ENCODE measurements at places on chromosomes 3 and 15.

- no peak for DNase-seq
These were observed 71.3 kb upstream of the SMAD3 start for GRCh38 chr15:66993874-66994696.

- no peak for DNase-seq
These were observed 105.9 kb upstream of the AGBL1 start for GRCh38 chr15:85973584-85974347.

GRCh38 chr15:55434989-55435825 is 26.9 kb downstream of the PIERCE2 start:
- no peak for DNase-seq

DNA sequence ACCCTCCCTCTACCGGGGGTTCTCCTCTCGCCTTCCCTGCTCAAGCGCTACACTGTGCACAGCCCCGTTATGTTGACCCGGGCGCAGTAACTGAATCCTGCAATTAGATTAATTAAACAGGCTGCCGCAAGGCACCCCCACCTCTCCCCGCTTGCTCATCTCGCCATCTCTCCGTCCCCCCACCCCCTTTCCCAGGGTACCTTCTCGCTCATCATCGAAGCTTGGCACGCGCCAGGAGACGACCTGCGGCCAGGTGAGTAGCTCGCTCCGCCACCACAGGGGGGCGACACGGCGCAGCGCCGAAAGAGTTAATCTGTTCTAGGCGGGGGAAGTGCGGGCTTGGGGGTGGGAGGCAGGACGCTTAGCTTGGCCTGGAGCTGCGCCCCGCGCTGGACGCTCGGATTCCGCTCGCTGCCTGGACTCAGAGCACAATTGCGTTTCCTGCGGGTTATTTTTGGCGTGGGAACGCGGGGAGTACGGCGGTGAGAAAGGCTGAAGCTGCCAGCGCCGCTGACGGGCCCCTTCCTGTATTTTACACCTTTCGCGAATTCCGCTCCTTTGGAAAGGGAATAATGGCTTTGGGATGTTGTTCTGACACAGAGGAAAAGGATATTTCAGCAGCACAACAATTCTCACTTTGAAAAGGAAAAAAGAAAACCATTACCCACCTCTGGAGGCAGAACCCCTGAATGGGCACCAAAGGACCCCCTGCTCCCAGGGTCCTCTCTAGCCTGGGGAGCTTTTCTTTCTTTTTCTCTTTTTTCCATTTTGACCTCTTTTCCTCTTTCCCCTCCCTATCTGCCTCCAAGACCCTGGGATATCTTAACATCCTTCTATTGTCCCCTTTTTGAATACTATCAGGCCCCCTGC is 1.5 kb downstream of the DLL4 start:
- peak; percentile 70 for DNase-seq

- no peak for DNase-seq
These were observed 162.2 kb downstream of the APBA2 start for GRCh38 chr15:29048011-29048410.

DNA sequence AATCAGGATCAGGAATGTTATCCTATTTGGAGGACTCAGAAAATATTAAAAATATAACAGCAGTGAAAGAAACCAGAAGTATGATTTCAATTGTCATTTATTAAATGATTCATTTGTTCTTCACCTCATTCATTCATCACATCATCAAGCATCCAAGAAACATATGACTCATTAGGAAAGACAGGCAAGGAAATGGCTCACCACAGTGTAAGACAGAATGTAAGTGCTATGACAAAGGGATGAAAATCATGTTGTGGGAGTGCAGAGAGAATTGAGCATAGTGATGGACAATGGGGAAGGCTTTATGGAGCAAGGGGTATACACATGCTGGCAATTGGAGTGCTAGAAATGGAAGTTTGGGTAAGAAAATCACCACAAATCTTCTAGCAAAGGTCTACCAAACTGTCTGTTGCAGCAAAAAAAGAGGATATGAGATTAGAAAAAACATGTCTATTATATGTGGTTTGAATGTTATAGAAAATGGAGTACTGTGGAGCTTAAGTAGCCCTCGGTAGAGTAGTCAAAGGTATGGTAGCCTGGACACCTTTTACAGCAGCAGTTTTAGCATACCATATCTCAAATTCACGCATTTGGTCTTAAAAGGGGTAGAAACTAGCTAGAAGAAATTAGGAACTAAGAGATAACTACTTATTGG is 111.1 kb upstream of the GPR149 start:
- DNase-seq, result no peak

- DNase-seq, result no peak
These were observed 11.3 kb upstream of the OXSR1 start for GRCh38 chr3:38154033-38154494.

DNA sequence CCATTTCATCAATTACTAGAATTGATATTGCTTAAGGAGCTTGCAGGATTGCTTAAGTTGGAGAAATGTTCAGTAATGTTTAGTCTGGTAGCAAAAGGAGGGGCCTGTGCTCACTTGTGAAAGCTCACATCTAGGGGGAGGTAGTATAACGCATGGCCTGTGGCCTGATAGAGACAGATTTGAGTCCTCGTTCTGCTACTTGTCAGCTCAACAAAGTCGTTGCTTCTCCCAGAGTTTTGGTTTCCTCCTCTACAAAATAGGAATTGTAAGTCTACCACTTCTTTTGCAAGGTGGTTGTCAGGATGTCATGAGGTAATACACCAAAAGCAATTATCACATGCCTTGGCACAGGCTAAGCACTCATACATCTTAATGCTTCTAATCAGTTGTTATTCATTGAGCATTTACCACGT is 1.3 kb downstream of the ST3GAL6 start:
- DNase-seq, result no peak

DNA sequence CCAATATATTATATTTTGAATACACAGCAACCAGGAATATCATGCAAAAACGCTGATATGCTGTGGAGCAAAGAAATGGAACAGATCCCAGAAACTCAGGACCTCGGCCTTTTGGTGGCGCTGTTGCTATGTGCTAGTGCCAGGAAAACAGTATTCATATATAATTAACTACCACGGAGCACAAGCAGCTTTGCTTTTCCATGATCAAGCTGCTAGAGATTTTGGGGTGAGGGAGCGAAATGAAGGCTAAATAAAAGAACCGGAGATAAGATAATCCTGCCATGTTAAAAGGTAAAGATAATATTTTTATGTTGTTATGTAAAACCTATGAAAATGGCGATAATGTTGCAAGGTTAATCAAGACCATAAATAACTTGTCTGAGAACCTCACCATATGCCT is 157.7 kb upstream of the FAM3D start:
- peak; percentile 20 for DNase-seq
